ENCODE measurements at places on chromosomes 7 and 10. TPM values are rescaled to one million over a fixed set of nuclear protein-coding genes. Genes with fewer than 3 reads are reported as not detected.

- H3K4me1 ChIP-seq = peaks cover 22% of the 10 kb centered on the region
- H3K27ac ChIP-seq = no peak overlapping the region
- H3K4me3 ChIP-seq = no peak overlapping the region
- no peaks in the 10 kb centered on the region for H3K27me3 ChIP-seq
- H3K36me3 ChIP-seq = no peaks in the 10 kb centered on the region
Observed at GRCh38 chr7:140314573-140315480, 83.5 kb downstream of the SLC37A3 start.

CLDN12 gene
- 12.7 TPM for total RNA-seq

RHOBTB1 gene
- 6.7 TPM for total RNA-seq

ARHGAP12 gene
- total RNA-seq = 13.6 TPM

DNA sequence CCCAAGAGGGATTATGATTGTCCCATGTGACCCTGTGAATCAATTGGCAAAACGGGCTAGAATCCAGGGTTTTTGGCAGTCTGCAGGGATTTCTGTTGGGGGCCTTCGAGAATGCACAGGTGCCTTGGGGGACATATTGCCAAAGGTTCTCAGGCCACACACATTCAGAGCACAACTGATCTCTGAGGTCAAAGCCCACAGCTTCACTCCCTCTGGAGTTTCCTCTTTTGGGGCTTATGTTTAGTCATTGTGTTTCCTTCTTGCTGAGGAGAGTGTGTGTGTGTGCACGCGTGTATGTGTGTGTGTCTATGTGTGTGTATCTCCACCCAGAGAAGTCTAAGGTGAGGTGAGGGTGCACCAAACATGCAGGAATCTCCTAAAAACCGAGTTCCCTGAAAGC, 8.8 kb downstream of the PPIF start:
- peaks cover 57% of the 10 kb centered on the region for H3K36me3 ChIP-seq
- no peak overlapping the region for H3K27ac ChIP-seq
- H3K4me1 ChIP-seq = no peaks in the 10 kb centered on the region
- DNase-seq = no peak
- no peak overlapping the region for H3K4me3 ChIP-seq

GRCh38 chr10:6918305-6918704, 338.2 kb upstream of the PRKCQ start:
- H3K36me3 ChIP-seq = no peaks in the 10 kb centered on the region
- no peak overlapping the region for H3K4me3 ChIP-seq
- H3K4me1 ChIP-seq = no peaks in the 10 kb centered on the region
- no peaks in the 10 kb centered on the region for H3K27me3 ChIP-seq

GRCh38 chr7:27899601-27900000, 159.6 kb downstream of the TAX1BP1 start:
- H3K4me1 ChIP-seq = peaks cover 7% of the 10 kb centered on the region
- no peaks in the 10 kb centered on the region for H3K27me3 ChIP-seq
- H3K4me3 ChIP-seq = no peak overlapping the region
- DNase-seq = no peak
- no peak overlapping the region for H3K27ac ChIP-seq

IFIT1B gene
- not detected for total RNA-seq

GRCh38 chr7:101588131-101588935, 40.8 kb downstream of the MYL10 start:
- H3K36me3 ChIP-seq = no peaks in the 10 kb centered on the region
- no peak for DNase-seq
- H3K4me3 ChIP-seq = no peak overlapping the region

- no peaks in the 10 kb centered on the region for H3K36me3 ChIP-seq
- no peak overlapping the region for H3K4me3 ChIP-seq
- no peak overlapping the region for H3K27ac ChIP-seq
Observed at GRCh38 chr7:28675429-28675828, 263.1 kb downstream of the CREB5 start.

GLI3 gene
- total RNA-seq = 9.6 TPM

CAPZA2 gene
- 27.7 TPM for total RNA-seq

CDHR3 gene
- total RNA-seq = 9.8 TPM

DNA sequence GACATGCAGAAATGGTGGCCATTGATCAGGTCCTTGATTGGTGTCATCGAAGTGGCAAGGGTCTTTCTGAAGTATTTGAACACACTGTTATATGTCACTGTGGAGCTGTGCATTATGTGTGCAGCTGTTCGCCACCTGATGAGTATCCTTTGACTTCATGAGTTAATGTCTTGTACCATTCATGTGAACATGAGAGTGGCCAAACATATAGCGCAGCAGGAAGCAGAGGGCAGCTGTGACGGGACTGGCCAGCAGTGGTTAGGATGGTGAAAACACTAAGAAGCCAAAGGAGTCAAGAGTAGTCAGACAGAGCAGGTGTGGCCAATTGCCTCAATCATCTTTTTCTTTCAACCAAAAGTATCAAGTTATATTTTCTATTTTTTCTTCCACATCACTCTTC, 167.4 kb downstream of the IMMP2L start:
- no peak for DNase-seq
- no peaks in the 10 kb centered on the region for H3K36me3 ChIP-seq
- H3K27me3 ChIP-seq = no peaks in the 10 kb centered on the region
- H3K4me1 ChIP-seq = no peaks in the 10 kb centered on the region

PRLHR gene
- not detected for total RNA-seq

NEUROG3 gene
- total RNA-seq = not detected

DNA sequence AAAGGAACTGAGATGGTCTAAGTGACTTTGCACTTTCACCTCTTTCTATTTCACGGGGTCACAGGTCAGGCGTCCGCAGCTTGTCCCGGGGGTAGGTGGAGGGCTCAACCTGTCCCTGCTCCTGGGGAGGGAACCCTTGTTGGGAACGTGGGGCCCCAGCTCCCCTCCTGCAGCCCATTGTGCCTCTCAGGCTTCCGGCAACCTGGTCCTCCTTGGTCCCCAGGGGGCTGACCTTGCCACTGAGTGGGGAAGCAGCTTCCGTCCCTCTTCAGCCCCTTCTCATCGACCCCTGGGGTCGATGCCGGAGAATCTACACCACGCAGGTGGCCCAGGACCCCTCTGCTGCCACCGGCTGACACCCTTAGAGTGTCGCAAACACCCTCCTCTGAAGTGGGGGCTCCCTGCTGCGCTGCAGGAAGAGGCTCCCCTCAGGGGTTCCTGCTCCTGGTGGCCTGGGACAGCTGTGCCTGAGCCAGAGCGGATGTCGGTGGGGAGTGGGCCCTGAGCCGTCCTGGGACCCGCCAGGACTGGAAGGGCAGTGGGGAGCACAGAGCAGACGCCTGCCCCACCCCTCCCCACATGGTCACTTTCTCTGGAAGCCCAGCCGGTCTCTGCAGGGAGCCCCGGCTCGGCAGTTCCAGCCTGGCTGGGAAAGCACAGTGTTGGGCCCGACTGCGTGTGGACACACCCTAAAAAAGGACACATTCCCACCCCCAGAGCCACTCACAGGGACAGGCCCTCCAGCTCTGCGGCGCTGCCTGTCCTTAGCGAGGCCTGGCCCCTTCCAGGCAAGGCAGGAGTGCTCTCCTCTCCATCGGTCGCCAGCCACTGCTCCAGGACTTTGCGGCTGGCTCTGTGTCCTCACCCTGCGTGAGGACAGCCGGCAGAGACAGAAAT, 357.5 kb upstream of the SHH start:
- no peak for DNase-seq
- no peak overlapping the region for H3K4me3 ChIP-seq
- no peaks in the 10 kb centered on the region for H3K4me1 ChIP-seq

DNA sequence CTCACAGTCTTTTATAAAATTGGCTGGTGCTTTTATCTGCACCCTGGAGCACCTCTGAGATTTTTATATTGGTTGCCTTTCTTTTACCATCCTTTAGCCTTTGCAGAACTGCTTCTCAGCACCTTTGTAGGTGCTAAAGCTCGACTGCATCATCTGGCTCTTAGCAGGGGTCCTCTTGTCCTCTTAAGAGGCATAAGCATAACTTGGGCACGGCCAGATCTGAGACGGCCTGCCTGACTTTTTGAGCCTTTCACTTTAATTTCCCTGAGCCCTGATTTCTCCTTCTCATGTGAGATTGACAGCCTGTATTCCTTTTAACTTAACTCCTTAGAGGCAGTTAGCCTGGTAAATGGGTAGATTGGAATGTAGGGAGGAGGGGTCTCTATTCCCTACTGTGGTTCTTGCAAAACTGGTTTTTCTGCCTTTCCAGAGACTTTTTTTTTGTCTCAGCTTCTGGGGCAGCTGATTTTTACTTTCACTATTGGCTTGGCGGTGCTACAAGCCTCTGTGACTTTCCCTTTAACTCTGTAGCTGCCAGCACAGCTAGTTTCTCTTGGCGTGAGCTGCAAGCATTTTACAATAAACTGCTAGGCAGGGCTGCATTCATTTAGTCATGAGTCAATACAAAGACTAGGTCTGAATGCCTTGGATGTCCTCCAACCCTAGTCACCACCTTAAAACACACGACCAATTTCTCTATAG, 24.0 kb downstream of the ZPBP start:
- DNase-seq = peak; percentile 85
- peak overlapping the region; percentile 70 for H3K4me3 ChIP-seq
- no peaks in the 10 kb centered on the region for H3K36me3 ChIP-seq
- H3K27me3 ChIP-seq = no peaks in the 10 kb centered on the region
- H3K4me1 ChIP-seq = peaks cover 13% of the 10 kb centered on the region

- DNase-seq = no peak
- H3K36me3 ChIP-seq = no peaks in the 10 kb centered on the region
- no peak overlapping the region for H3K4me3 ChIP-seq
- peaks cover 18% of the 10 kb centered on the region for H3K4me1 ChIP-seq
Observed at GRCh38 chr7:81294897-81295515, 376.2 kb upstream of the SEMA3C start.

DNA sequence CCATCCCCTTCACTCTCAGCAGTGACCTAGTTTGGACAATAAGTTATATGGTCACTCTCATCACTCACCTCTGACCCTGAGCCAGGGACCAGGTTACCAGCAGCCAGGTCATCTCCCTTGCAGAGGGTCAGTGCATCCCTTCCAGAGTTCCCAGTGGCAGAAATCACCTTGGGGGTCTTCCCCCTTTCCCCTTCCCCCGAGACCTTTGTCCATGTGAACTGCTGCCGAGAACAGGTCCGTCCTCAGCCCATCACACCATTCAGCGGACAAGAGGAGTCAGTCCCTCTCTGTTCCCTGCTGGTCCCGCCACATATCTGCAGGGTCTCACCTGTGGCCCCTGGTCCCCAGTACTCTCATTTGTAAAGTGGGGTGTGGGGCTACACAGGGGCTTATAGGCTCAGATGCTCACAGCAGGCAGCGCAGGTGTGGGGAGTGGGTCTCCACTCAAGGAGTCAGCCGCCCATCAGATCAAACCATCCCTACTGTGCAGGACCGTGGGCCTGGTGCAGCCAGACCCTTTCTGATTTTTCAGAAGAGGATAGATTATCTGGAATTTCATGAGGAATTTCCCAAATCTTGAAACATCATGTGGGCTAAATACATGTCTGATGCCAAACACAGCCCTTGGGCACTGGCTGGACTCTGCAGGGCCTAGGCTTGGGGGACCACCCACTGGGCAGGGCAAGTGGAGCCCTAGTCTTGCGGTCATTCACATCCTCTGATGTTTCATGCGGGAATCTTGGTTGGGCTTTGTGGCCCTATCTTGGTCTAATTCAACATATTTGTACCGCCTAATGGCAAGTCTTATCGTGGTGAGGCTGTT, 6.5 kb downstream of the DEPP1 start:
- H3K36me3 ChIP-seq = no peaks in the 10 kb centered on the region
- no peaks in the 10 kb centered on the region for H3K27me3 ChIP-seq
- no peak overlapping the region for H3K4me3 ChIP-seq
- peaks cover 24% of the 10 kb centered on the region for H3K4me1 ChIP-seq
- DNase-seq = no peak
- no peak overlapping the region for H3K27ac ChIP-seq

- no peak overlapping the region for H3K27ac ChIP-seq
- H3K4me3 ChIP-seq = no peak overlapping the region
- H3K4me1 ChIP-seq = 0 out of 2 replicates have a peak, but pooled peaks cover 3% of the 10 kb centered on the region
- DNase-seq = no peak
- 0 out of 2 replicates have a peak, but pooled peaks cover 4% of the 10 kb centered on the region for H3K36me3 ChIP-seq
- no peaks in the 10 kb centered on the region for H3K27me3 ChIP-seq
Observed at GRCh38 chr10:98141484-98142073, 7.1 kb downstream of the R3HCC1L start.

ZNF33B gene
- total RNA-seq = 11.7 TPM

- H3K27ac ChIP-seq = peak overlapping the region; percentile 98
- H3K4me3 ChIP-seq = peak overlapping the region; percentile 74
- H3K4me1 ChIP-seq = peaks cover 56% of the 10 kb centered on the region
Observed at GRCh38 chr10:108598831-108599230, 1324.5 kb downstream of the XPNPEP1 start.

DNA sequence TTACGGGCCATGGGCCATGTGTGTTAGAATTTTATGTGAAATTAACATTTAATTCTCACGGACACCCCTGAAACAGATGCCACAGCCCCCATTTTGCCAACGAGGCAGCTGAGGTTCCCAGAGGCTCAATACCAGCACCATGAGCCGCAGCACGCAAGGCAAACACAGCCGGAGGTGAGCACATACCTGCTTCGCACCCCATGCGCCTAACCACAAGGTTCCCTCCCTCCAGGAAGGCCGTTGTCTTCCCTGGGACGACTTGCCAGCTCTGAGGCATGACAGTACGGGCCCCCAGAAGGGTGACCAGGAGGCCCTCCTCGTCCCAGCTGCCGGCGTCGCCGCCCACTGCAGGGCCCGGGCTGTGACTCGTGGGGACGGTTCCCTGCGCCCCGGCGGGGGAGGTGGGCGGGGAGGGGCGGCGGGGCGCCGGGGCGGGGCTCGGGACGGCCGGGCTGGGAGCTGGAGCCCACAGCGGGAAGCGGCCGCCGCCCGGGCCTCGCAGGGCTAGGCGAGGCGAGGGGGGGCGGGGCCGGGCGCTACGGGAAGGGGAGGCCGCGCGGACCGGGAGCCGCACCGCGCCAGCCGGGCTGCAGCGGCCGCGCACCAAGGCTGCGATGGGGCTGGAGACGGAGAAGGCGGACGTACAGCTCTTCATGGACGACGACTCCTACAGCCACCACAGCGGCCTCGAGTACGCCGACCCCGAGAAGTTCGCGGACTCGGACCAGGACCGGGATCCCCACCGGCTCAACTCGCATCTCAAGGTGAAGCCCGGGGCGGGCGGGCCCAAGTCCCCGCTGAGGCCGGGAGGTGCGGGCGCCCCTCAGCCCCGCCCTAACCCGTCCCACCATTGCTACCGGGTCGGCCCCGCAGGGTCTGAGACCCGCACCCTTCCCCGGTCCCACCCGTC, at the start of gene CAV2:
TSS of gene CAV2 (plus strand) at position 571 of the 910 bp plus-strand sequence. CDS start at position 615, 44 bp downstream.
- H3K36me3 ChIP-seq = 0 out of 2 replicates have a peak, but pooled peaks cover 3% of the 10 kb centered on the region
- peaks cover 37% of the 10 kb centered on the region for H3K4me1 ChIP-seq
- DNase-seq = peak; percentile 92
- peak within 1 kb of the TSS; percentile 89 for H3K4me3 ChIP-seq
- no peaks in the 10 kb centered on the region for H3K27me3 ChIP-seq
- H3K27ac ChIP-seq = peak within 1 kb of the TSS; percentile 79

- no peaks in the 10 kb centered on the region for H3K36me3 ChIP-seq
- peak; percentile 72 for DNase-seq
- no peaks in the 10 kb centered on the region for H3K27me3 ChIP-seq
- H3K4me1 ChIP-seq = peaks cover 19% of the 10 kb centered on the region
- H3K4me3 ChIP-seq = peak within 1 kb of the TSS; percentile 98
Observed at GRCh38 chr7:74289018-74289658, at the start of gene CLIP2. CLIP2 (plus strand) TSS chr7:74289407; CDS start chr7:74317547, 28,140 bp downstream.

DNA sequence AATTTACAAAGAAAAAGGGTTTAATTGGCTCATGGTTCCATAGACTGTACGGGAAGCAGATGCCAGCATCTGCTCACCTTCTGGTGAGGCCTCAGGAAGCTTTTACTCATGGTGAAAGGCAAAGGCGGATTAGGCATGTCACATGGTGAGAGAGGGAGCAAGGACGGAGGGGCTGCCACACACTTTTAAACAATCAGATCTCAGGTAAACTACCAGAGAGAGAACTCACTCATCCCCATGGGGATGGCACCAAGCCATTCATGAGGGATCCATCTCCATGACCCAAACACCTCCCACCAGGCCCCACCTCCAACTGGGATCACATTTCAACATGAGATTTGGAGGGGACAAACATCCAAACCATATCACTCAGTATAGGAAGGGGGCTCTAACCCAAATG, 183.9 kb downstream of the COBL start:
- H3K4me1 ChIP-seq = no peaks in the 10 kb centered on the region
- DNase-seq = no peak
- no peak overlapping the region for H3K27ac ChIP-seq
- H3K27me3 ChIP-seq = no peaks in the 10 kb centered on the region

Data from PC-3 (cell line).